Retinal pigment epithelial cell (primary cell): ENCODE measurements at places on chromosomes 7 and 10.

- DNase-seq: no peak
Measured at GRCh38 chr10:128916383-128916782, 550.7 kb upstream of the MGMT start.

DNA sequence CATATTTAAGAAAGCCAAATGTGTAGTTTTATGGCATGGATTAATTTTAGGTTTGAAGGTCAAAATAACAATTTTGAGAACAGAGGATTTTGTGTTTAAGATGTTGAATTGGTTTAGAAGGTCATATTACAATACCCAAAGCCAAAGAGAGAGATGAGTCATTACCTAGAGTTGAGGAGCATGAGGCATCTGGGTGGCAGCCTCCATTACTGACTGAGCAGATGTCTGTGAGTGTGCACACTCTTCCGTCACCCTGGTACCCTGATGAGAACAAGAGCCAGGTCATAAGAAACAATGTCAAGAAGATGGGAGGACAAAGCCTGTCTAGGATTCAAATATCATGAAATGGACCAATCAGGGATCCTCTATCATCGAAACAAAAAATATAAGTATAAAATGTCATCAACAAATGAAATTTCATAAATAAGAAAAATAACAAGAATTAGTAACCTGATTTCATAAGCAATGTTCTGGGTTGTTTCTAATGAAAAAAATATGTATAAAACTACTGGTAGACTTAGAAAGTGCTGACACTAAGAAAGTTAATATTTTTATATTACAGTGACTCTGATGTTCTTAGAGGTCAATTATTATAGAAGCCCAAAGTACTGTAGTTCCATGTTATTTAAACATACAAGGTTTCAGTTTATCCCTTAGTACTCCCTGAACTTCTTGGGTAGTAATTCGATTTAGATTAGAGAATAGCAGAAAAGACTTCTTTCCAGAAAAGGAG, 20.0 kb downstream of the CUBN start:
- no peak for DNase-seq

DNA sequence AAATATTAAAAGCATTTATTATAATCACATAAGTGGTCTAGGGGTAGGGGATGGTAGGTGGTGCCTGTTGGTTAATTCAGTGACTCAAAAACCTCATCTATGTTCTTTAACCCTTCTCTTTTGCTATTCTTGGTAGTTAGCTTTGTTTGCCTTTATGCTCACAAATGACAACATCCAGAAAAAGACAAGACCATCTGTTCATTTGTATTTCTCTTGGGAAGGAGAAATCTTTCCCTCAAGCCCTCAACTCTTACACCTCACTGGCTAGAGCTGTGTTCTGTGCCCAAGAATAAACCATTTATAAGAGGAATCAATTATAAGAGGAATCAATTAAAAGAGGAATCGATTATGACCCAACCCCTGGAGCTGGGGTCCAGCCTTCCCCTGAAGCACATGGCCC, 10.8 kb upstream of the IFRD1 start:
- DNase-seq: no peak

DNA sequence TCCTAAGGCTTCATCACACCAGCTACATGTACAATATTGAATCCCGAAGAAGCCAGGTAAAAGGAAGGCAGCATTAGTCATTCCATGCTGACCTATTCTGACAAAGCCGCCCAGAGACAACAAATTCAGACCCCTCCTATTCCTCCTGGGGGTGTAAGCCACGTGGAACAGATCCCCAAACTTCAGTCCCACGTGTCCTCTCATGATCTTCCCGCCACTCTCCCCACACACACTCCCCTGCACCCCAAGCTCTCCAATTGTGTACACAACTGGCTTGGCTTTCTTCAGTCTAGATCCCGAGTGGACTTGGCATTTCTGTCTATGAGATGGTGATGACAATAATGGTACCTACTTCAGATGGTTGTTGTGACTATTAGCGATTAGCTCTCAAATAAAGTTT, 8.6 kb downstream of the PDE6C start:
- no peak for DNase-seq

DNA sequence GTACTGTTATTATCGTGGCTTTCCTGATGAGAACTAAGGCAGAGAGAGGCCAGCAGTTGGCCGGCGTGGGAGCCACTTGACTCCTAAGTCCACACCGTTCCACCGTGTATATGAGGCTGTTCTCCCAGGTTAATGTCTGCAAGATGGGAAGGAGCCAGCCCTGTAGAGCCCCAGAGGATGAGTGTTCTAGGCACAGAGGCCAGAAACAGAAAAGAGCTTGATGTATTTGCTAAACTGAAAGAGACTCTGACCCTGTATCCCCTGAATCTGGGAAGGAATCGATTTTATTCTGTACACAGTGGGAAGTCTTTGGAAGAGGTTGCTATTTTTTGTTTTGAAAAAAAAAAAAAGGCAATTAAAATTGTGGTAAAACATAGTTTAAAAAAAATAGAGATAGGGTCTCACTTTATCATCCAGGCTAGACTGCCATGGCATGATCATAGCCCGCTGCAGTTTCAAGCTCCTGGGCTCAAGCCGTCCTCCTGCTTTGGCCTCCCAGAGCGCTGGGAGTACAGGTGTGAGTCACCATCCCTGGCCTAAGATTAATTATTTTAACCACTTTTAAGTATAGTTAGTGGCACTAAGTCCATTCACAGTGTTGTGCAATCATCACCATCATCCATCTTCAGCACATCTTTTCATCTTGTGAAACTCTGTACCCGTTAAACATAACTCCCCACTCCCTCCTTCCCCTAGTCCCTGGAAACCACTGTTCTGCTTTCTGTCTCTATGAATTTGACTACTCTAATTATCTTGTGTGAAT, 348.8 kb downstream of the SDK1 start:
- no peak for DNase-seq

DNA sequence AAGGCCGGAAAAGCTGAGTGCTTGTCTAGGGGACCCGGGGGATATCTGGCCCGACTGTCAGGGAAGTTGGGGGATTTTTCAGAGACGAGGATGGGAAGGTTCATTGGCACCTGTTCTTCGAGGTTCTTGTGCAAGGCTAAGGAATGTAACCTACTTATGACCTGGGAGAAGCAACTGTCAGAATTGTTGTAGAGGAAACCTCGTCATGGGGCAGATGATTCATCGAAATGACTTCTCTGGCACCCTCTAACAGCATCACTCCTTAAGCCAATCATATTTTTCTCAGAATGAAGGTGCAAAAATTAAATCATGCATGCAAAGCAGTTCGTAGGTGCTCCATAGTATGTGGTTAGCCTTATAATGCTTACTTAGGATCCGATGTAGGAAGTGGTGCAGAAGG, 58.6 kb downstream of the PLXDC2 start:
- DNase-seq: peak; percentile 90

DNA sequence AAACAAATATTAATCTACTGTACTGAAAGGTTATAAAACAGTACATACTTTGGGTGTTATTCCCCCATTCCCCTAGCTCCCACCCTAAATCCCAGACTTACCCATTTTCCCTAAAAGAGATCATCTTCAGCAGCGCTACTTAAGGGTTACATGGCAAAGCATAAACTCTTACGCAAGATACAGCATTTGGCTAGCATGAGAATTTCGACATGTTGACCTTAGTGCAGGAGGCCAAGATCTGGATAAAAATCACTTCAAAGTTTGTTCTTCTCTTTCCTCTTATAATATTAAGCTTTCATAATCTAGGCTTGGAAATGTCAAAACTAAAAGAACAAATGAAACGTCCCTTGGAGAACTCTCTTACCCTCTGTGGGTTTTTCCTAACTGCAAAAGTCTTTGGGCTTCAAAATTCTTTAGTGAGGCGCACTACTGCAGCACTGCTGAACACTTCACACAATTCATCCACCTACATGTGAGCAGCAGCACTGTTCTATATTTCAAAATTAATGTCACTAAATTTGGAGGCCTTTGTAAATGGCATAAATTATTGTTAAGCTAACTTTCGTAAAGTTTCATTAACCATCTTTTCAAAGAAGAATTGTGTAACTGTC, 59.5 kb upstream of the PDLIM1 start:
- DNase-seq: no peak

- no peak for DNase-seq
Measured at GRCh38 chr7:101237206-101238067, at the start of gene CLDN15. TSS of gene CLDN15 (minus strand) at chr7:101237802. CDS start at chr7:101237581, 221 bp downstream.

DNA sequence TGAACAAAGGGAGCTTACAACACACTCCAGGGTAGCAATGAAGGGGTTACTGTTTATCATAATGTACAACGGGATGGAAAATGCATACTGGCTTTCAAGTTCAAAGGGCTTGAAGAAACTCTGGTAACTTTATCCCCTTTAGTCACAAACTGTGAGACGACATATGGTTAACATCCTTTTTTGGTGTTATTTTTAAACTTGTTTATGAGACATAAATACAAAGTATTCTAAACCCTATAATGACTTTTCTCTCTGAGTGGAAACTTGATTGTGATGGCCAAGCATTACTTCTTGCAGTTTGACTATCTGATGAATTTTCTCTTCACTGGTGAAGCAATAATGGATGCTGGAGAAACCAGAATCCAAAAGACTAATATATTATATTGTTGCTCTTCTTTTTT, 62.0 kb upstream of the SEMA3A start:
- no peak for DNase-seq

DNA sequence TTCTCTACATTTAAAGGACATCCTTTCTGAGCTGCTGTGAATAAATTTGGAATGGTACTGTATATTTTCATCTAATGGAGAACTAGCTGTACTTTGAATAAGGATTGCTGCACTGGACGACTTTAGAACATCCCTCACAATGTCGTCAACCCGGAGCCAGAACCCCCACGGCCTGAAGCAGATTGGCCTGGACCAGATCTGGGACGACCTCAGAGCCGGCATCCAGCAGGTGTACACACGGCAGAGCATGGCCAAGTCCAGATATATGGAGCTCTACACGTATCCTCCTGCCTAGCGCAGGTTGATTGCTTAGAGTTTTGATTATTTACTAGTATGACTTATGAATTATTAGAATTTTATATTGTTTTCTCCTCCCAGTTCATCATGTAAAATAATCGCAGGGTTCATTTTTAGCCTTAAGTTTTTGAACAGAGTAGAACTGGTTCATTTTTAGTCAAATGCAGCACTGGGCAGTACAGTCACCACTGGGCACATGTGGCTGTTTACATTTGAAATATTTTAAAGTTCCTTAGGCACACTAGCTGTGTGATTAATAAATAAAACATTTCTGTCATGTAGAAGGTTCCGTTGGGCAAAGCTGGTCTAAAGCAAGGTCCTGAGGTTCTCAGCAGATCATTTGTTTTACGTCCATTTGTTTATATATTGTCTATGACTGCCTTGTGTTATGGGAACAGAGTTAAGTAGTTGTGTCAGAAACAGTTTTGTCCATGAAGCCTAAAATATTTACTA, 31.5 kb downstream of the CUL1 start:
- DNase-seq: no peak

DNA sequence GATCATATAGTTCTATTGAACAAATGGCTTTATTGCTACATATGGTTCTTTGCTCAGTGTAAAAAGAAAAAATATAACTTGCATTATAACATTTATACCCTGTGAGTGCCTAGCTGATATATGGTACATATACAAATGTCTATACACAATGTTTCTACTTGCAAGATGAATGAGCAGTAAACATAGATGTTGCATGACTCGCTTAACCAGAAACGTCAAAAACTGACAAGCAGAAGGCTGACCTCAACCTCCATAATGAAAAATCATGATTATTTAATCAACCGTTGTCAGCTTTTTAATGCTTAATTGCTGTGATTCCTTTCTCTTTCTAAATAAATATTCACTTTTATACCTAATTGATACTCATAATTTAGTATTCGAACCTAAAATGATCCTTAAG, 183.3 kb downstream of the PTN start:
- no peak for DNase-seq

DNA sequence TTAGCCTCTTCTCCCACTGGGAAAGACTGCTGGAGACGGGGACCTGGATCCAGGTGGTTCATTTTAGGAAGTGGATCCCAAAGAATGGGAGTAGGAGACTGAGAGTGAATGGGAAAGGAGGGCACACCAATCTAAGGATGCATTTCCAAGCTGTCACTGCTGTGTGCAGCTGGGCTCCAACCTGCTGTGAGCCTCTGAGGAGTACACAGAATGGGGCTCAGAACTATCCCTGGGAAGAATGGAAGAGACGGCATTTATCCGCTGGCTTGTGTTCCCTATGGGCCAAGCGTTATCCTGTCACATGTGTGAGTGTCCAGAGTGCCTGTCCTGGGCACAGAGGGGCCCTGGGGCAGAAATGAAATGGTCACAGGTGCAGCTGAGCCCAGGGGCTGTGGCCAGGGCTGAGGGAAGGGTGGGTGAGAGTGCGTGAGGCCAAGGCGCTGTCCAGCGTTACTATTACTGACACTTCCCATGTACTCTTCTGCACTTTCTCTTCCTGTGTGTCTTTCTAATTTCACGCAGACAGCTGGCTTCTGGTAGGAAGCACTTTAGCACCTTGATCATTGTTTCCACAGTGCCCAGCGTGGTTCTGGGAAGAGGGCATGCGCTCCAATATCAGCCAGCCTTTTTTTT, 35.4 kb upstream of the PODXL start:
- no peak for DNase-seq

- DNase-seq: no peak
Measured at GRCh38 chr7:143325240-143325639, 9.3 kb downstream of the CLCN1 start.

DNA sequence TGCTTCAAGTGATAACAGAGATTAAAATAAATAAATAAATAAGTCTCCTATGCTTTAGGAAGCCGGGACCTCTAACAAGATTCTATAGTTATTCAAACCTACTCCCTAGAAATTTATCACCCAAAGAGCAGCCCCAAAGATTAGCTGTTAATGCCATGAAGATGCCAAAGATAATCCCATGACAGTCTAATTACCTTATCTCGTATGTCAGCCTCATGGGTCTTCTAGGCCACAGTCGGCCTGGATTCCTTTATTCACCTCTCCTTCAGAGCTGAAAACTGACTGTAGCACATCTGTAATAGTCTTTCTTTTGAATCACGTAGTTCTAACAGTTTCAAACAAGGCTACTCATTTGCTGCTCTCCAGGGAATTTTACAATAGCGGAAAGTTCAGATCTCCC, 24.2 kb downstream of the COL1A2 start:
- DNase-seq: no peak

GRCh38 chr7:2108071-2108455, 124.7 kb downstream of the MAD1L1 start:
- DNase-seq: no peak

DNA sequence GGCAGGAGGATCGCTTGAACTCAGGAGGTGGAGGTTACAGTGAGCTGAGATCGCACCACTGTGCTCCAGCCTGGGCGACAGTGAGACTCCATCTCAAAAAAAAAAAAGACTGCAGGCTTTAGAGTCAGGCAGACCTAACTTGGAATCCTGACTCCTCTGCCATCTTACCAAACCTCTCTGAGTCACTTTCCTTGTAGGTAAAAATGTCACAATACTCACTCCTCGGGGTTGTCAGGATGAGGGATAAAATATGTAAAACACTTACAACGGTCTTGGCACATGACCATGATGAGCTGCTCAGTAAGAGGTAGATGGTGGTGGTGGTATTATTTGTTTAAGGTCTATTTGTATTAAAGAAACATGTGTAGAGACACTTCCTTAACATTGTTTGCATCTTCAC, 154.1 kb upstream of the PDE1C start:
- no peak for DNase-seq

- no peak for DNase-seq
Measured at GRCh38 chr7:100457033-100457432, 7.0 kb downstream of the SPACDR start.
